MG63 (cell line): ENCODE measurements at places on chromosomes 12 and 14.

DNA sequence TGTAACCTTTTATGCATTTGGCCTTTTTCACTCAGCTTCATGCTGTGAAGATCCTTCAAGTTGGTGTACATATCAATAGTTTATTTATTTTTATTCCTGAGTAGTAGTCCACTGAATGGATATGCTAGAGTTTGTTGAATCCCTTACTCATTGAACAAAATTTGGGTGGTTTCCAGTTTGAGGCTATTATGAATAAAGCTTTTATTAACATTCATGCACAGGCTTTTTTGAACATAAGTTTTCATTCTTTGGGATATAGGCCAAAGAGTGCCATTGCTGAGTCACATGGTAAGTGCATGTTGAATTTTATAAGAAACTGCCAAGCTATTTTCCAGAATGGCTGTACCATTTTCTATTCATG, 59.5 kb upstream of the CAPRIN2 start:
- no peak for DNase-seq

- no peak for DNase-seq
Measured at GRCh38 chr12:5268424-5269210, 163.3 kb upstream of the NTF3 start.

DNA sequence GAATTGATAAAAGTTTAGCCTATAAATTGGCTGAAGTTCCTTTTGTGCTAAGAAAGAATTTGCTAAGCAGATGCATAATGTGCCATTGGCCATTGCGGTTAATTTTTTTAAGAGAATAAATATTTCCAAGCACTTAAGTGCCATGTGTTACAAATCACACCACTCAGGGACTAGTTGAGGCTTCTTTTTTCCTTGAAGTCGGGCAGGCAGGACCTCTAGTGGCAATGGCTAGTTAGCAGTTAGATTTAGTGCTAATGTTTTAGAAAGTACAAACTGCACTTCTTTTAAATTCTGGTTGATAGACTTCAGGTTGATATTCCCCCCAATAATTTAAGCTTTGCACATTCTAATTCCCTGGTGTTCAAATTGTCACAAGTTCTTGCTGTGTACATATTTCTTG, 294.3 kb downstream of the APAF1 start:
- DNase-seq = no peak

GRCh38 chr14:94970941-94971730, 186.2 kb downstream of the DICER1 start:
- DNase-seq = no peak

GRCh38 chr12:5624486-5625272, 192.8 kb downstream of the NTF3 start:
- DNase-seq = no peak

- no peak for DNase-seq
Measured at GRCh38 chr12:70260646-70261045, 17.4 kb downstream of the CNOT2 start.

- DNase-seq = no peak
Measured at GRCh38 chr12:68119250-68119649, 40.3 kb downstream of the IFNG start.

DNA sequence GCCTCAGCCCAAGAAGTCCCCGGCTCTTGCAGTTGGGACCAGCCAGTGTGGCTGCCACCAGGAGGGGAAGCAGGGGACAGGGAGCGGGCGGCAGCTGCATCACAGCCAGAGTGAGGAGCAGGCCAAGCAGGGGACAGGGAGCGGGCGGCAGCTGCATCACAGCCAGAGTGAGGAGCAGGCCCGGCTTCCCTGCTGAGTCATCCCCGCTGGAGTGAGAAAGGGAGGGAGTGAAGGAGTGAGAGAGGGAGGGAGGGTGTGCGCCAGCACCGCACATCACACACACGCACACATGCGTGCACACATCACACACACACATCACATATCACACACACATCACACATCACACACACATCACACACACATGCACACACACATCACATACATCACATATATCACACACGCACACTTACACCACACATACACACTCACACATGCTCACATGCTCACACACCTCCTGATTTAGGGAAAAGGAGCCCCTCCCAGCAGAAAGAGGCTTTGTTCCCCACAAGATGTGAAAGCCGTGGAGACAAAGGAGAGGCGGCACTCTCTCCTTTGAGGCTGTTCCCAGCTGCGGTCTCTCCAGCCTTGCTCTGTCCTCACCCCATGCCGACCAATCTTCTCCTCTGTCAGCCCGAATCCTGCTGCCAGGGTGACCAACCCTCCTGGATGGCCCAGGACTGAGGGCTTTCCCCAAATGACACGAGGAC, 16.7 kb upstream of the ZDHHC22 start:
- DNase-seq = peak; percentile 63
